ENCODE measurements at places on chromosomes 6 and 20. TPM values are rescaled to one million over a fixed set of nuclear protein-coding genes. Genes with fewer than 3 reads are reported as not detected.
A peak's percentile ranks its signal among the peaks of the same experiment; 100 is the strongest.

The SLC13A3 gene
- total RNA-seq, result 0.93 TPM

The MAP7 gene
- total RNA-seq, result 6.7 TPM

The EFCAB8 gene
- total RNA-seq, result 0.78 TPM

The ARMC12 gene
- not detected for total RNA-seq

The RFX6 gene
- total RNA-seq, result not detected

- no peak for ATAC-seq
Observed at GRCh38 chr6:160419488-160419887, 71.3 kb downstream of the SLC22A3 start.

GRCh38 chr6:37860226-37860839 lies 40.8 kb downstream of the ZFAND3 start:
- no peak for ATAC-seq

DNA sequence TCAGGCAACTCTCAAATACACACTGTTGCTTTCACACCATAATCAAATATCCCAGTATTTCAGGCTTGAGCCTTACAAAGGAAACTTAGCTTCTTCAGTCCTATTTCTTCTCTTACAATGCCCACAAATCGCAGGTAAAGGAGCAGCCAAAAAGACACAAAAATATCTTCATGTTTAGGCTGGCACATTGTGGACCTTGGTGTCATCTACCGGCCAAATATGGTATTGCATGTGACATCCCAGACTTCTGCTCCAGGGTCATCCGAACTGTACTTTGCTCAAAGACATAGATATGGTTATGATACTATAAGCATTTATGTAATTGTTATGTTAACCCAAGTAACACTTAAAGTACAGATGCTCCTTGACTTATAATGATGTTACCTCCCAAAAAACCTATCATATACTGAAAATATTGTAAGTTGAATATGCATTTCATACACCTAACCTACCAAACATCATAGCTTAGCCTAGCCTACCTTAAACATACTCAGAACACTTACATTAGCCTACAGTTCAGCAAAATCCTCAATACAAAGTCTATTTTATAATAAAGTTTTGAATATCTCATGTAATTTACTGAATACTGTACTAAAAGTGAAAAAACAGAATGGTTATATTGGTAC lies 4.6 kb downstream of the OR2H2 start:
- ATAC-seq, result no peak

DNA sequence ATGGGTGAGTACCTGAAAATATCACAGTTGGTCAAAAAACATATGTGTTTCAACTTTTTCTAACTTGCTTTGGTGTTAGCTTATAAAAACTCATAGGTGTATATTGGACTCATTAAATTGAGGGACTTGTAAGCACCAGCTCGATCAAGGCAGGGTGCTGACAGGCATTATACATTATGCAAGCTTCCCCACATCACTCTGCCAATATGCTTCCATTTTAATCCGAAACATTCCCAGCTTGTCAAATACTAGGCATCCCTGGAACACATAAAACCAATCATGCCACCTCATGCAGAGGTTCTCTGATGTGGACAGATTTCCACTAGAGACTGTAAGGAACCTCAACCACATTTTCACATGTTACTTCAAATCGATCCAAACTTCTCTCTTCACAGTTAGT lies 187.3 kb upstream of the NT5E start:
- ATAC-seq, result no peak

- no peak for ATAC-seq
Observed at GRCh38 chr6:99819853-99820252, 174.2 kb downstream of the MCHR2 start.

- ATAC-seq, result peak; percentile 86
Observed at GRCh38 chr20:48697845-48698491, 129.8 kb downstream of the PREX1 start.

- ATAC-seq, result no peak
Observed at GRCh38 chr6:148495029-148495428, 152.4 kb downstream of the SASH1 start.

DNA sequence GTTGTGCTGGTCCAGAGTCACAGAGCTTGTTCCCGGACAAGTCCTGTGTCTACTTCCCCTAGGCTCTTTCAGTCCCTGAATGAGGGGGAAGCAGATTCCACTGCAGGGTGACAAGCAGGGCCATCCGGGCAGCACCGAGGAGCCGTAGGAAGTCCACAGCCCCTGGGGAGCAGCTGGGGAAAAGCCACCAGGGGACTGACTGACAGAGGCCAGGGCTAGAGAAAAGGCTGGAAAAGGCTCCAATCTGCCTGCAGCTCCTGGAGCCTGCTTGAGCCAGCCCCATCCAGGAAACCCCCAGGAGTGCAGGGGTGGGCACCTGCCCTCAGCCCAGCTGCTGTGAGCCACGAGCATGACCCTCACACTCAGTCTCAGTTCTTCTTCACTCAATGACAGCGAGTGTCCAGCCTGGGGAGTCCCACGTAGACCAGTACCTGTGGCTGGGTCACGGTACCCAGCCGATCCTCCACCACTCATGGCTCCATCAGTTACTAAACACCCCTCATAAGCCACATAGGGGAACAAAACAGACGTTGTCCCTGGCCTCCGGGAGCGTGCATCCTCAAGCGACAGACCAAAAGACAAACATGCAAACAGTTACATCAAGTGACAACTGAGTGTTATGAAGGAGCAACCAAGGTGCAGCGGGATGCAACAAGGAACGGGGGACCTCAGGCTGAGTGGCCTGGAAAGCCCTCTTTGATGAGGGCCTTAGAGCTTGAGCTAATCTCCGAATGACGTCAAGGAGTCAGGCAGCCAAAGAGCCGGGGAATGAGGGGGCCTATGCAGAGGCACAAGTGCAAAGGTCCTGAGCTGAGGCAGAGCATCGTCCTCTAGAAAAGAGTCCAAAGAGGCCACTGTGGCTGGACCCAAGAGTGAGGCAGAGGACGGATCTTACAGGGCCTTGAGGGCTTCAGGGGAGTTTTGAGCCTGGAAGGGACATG lies 24.8 kb upstream of the VSTM2L start:
- ATAC-seq, result no peak

- ATAC-seq, result no peak
Observed at GRCh38 chr6:149593408-149593807, 27.2 kb downstream of the GINM1 start.
